ENCODE measurements at places on chromosomes 6 and 20.
A peak's percentile ranks its signal among the peaks of the same experiment; 100 is the strongest.

DNA sequence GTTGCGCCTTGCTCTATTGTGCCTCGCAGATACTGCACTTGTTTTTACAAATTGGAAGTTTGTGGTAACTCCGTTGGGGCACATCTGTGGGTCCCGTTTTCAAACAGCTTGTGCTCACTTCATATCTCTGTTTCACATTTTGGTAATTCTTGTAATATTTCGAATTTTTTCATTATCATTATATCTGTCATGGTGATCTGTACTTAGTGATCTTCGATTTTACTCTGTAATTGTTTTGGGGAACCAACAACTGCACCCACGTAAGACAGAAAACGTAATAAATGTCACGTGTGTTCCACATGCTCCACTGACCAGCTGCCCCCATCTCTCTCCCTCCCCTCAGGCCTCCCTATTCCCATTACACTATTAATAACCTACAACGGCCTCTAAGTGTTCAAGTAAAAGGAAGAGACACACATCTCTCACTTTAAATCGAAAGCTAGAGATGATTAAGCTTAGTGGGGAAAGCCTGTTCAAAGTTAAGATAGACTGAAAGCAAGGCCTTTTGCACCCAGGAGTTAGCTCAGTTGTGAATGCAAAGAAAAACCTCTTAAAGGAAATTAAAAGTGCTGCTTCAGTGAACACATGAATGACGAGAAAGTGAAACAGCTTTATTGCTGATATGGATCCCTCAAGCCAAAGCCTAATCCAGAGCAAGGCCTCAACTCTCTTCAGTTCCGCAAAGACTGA lies 26.9 kb downstream of the TTLL2 start:
- no peak for DNase-seq

GRCh38 chr20:24823176-24823784 lies 125.8 kb upstream of the CST7 start:
- no peak for DNase-seq

GRCh38 chr6:56169366-56169765 lies 78.0 kb downstream of the COL21A1 start:
- no peak for DNase-seq

DNA sequence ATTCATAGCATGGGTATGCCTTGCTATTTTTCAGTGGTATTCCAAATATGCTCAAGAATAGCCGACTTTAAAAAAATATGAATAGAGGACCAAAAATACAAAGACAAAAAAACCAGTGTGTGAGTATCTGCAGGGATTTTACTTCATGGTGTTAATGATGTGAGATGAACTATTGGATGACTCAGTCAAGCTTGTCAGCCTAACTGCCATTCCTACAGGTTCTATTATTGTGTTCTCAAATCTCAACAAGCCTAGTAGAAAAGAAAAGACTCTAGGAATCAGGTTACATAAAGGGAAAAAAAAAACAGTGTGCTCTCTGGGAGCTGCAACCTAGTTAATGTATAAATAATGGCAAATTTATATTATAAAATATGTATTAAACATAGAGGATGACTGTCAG lies 588.4 kb upstream of the BTBD3 start:
- no peak for DNase-seq

- no peak for DNase-seq
These were observed 517.0 kb upstream of the CITED2 start for GRCh38 chr6:139891471-139891870.

- DNase-seq: no peak
These were observed 63.7 kb downstream of the SLC22A23 start for GRCh38 chr6:3392930-3393835.

DNA sequence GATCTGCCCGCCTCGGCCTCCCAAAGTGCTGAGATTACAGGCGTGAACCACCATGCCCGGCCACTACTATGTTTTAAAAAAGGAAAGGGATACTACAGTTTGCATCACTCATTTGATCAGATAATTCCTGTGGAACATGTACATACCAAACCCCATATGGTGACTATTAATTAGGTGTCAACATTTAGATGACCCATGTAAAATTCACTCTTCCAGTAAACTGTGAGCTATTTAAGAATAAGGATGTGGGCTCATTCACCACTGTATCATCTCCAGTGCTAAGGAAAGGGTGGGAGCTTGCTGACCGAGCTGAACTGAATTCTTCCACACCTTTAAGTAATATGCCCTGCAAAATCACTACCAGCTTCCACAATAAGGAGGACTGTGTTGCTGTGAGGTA lies 127.5 kb downstream of the BTBD9 start:
- no peak for DNase-seq

DNA sequence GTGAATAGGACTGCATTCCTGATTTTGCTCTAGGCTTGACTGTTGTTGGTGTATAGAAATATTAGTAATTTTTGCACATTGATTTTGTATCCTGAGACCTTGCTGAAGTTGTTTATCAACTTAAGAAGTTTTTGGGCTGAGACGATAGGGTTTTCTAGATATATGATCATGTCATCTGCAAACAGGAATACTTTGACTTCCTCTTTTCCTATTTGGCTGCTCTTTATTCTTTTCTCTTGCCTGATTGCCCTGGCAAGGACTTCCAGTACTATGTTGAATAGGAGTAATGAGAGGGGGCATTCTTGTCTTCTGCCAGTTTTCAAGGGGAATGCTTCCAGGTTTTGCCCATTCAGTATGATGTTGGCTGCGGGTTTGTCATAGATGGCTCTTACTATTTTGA lies 13.4 kb downstream of the HLA-DOB start:
- DNase-seq: no peak

GRCh38 chr20:40265825-40266533 lies 423.1 kb downstream of the MAFB start:
- peak; percentile 47 for DNase-seq

GRCh38 chr6:4300917-4301316 lies 165.5 kb upstream of the ECI2 start:
- DNase-seq: no peak

GRCh38 chr20:61041481-61041880 lies 210.6 kb upstream of the CDH4 start:
- DNase-seq: no peak

DNA sequence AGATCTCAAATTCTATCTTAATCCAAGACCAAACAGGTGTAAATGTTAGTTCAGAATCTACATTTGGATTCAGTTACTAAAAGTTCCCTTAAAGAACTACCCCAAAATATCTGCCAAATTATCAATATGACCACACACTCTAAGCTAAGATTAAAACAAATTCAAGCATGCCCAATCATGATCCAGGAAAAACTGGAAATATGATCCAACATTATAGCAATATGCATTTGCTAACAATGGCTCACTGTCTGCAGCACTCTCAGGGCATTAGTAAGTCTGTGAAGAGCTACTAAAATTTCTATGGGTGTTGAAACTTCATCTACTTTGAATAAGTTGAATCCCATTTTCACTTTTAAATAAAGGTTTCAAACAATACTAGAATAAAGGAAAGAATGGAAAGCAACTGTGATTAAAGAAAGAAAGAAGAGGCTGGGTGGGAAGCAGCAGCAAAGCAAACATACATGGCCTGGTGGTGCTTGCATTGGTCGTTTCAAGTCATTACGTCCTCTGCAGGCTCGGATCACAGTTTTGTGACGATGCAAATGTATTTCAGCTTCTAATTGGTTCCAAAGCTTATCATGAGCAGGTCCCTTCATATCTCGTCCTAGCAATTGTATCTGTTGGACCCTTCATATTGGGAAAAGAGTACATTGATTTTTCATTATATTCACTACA lies 29.2 kb downstream of the GOPC start:
- DNase-seq: no peak

- DNase-seq: peak; percentile 30
These were observed 18.3 kb downstream of the KIF6 start for GRCh38 chr6:39706819-39707335.

- DNase-seq: no peak
These were observed 8.6 kb upstream of the TMC2 start for GRCh38 chr20:2527762-2528161.

GRCh38 chr6:11732036-11732631 lies 46.5 kb downstream of the ADTRP start:
- DNase-seq: peak; percentile 97

Measured in inflammatory macrophage treated with lipopolysaccharide for 1 hour (primary cell).